AG08395 (cell line): ENCODE measurements at places on chromosomes 12 and 14.

GRCh38 chr14:36820901-36821300 is 159.2 kb downstream of the PAX9 start:
- DNase-seq, result no peak

GRCh38 chr12:109752117-109753053 is 38.8 kb downstream of the FAM222A start:
- no peak for DNase-seq

DNA sequence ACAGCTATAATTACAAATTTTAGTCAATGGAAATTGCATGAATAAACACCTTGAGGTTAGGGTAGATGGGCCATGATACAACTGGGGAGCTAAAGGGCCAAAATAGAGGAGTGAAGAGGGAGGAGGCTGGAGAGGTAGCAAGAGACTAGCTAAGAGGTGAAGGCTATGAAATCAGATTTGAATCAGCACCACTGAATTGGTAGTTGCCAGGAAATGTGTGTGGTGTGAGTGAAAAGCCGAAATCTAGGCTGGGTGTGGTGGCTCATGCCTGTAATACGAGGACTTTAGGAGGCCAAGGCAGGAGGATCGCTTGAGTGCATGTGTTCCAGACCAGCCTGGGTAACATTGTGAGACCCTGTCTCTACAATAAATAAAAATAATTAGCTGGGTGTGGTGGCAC is 22.7 kb downstream of the YY1 start:
- no peak for DNase-seq

DNA sequence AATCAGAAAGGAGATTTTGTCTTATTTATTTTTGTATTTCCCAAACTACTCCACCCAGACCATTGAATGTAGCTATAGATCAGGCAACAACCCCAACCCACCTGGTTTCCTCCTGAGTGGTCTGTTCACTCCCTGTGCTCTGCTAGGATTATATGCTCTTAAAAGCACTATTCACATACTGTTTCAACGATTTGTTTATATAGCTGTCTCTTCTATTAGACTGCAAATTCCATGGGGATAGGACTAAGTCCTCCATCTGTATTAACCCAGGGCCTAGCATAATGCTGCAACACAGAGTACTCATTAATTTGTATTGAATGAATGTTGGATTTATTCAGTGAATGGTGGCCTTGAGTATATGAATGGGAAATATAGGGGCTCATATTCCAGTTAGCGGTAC is 307.6 kb downstream of the RAD51B start:
- no peak for DNase-seq

- DNase-seq, result no peak
These were observed 18.7 kb downstream of the NOS1 start for GRCh38 chr12:117342682-117343081.

- peak; percentile 85 for DNase-seq
These were observed 74.0 kb upstream of the MDM1 start for GRCh38 chr12:68406134-68406576.

DNA sequence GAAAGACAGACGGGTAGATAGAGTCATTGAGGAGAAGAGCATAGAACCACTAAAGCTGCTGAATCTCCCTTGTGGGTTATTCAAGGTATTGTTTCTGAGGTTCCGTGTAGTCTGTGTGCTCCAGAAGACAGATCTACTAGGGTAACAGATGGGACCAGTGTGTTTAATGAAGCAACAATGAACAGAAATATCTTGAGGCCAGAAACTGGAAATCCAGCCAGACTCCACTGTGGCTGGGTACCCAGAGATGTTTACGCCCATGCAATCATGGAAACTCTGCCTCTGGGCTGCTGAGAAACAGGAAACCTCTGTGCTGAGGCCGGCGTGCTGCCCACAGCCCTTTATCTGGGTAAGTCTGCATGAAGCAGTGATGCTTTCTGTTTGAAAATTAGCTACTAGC is 8.3 kb downstream of the PROX2 start:
- peak; percentile 85 for DNase-seq

DNA sequence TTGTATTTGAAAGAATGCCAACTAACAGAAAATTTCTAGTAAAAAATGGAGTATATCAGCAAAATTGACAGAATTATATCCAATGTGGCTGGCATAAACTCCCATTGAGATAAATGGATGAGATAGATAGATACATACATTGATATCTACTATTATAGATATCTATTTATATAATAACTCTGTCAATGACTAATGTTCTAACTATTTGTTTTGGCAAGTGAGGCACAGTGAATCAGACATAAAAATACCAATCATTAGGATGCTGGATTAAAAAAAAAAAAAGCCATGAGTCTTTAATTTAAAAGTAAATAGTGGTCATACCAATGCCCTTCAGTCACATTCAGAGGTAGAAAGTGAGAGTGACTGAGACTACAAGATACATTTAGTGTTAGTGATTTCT is 33.7 kb upstream of the GLIPR1 start:
- peak; percentile 70 for DNase-seq

GRCh38 chr14:30267141-30267540 is 291.8 kb upstream of the G2E3 start:
- peak; percentile 9 for DNase-seq

DNA sequence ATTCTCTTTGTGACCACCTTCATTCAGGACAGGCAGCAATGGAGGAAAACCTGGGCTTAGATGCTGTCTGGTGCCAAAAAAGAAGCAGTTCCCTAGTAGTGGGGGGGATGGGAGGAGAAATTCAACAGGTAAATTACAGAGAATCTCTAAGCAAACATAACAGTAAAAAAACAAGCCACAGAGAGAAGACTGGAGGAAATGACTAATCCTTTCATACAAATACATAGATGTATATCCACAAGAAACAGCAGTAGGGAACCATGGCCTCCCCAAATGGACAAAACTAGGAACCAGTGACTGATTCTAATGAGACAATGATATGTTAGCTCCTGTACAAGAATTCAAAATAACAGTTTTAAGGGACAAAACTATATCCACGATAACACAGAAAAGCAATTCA is 513.0 kb downstream of the NAV3 start:
- no peak for DNase-seq

- DNase-seq, result no peak
These were observed 276.6 kb upstream of the NAV3 start for GRCh38 chr12:77553976-77554619.

DNA sequence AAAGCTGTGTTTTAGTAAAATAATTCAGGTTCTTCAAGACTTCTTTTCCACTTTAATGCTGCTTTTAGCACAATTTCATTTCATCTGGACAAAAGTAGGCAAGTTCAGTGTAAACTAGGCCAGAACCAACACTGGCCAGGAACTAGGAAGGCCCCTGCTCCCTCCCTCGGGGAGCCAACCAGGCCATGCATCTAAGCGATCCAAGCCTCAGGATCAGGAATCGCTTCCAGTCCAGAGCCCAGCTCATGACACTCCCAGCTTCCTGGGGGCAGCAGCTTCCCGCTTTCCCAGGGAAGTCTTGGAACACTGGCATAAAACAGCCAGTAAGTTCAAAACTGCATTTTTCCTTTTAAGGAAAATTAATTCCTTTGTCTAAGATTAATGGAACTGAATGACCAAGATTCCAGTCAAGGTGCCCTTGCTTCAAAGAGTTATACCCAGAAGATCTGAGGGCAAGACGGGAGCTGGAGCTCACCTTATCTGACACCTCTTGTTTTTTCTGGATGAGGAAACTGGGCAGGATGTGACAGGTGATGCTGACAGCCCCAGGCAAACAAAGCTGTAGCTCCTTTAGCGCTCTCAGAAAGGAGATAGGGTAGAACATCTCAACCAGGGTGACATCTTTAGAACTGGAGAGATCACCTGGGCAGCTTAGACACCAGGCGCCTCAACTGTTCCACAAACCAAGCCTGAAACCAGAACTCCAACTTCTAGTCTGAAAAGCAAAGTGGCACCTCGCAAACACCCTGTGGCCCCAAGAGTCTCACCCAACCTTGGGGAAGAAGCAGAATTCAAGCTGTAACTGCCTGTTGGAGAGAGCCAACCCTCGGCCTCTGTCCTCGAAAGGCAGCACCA is 61.4 kb upstream of the PNMA1 start:
- no peak for DNase-seq

DNA sequence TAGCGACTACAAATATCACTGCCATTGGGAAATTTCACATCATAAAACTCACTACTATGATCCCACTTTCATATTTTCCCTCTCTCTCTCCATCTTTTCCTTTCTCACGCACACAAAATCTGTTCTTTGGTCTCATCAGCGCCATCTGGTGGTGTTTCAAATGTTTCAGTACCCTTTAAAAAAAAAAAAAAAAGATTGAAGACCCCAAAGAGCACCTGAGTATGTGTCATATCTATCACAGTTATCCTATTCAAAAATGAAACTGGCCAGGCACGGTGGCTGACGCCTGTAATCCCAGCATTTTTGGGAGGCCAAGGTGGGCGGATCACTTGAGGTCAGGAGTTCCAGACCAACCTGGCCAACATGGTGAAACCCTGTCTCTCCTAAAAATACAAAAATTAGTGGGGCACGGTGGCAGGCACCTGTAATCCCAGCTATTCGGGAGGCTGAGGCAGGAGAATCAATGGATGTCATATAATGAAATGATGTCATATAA is 72.4 kb downstream of the TTC9 start:
- peak; percentile 56 for DNase-seq

GRCh38 chr12:32470936-32471470 is 71.6 kb downstream of the FGD4 start:
- DNase-seq, result no peak

DNA sequence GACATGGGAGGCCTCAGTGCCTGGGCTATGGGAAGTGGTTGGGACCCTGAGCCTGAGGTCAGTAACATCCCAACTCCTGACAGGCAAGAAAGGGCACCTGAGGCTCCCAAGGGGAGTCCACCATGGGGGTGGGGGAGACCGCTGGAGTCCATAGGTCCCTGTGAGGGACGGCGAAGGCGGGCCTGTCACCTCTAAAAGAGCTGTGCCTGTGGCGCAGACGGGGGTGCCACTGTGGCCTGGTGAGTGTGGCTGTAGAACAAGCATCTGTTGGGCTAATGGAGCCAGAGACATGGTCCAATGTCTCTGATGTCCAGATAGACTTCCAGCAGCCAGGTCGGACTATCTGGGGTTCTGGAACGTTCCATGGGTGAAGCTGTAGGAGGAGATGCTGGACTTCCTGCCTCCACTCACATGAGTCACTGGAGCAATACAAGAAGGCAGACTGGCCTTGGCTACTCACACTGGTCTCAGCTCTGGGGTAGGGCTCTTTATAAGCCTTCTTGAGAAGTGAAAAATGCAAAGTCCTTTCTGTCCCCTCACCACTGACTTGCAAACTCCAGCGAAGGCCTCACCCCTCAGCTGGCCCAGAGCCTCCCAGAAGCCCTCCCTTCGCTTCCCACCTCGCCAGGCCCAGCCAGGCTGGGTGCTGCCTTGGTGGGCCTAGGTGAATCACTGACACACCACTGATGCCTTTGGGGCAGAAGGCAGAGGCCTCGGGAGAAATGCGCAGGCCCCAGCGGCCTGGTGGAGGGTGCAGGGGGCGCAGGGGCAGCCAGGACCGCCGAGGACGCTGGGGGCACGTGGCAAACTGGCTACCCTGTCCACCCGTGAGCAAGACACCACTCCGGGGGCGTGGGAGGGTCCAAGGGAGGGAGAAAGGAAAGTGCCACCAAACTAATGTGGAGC is 1.1 kb upstream of the TRAF3 start:
- DNase-seq, result peak; percentile 75

DNA sequence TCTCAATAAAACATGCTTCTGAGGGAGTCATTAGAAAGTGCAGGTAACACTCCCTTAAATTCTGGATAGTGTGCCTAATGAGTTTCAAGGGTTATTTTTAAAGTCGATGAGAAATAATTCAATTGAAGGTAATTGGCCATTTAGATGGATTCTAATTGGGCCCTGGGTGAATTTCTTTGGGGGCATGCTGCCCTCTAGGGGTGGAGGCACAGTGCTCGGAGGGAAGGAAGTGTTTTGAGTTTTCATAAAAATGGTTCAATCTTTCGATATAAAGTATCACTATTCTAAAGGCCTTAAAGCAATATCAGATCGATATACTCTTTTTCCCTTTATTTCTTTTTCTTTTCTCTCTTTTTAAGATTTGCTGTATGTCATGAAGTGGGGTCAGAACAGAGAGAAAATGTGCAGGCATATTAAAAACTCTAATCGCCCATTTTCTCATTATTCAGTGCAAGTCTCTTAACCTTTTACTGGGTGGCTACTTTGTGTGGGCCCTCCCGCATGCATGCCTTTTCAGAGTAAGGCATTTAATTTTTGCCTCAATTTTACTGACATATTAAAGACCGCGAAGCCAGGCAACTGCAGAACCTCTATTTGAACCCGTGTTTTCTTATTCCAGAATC is 25.5 kb downstream of the NKX2-8 start:
- peak; percentile 73 for DNase-seq

- DNase-seq, result peak; percentile 27
These were observed 3.2 kb upstream of the CLEC9A start for GRCh38 chr12:10027311-10027710.

DNA sequence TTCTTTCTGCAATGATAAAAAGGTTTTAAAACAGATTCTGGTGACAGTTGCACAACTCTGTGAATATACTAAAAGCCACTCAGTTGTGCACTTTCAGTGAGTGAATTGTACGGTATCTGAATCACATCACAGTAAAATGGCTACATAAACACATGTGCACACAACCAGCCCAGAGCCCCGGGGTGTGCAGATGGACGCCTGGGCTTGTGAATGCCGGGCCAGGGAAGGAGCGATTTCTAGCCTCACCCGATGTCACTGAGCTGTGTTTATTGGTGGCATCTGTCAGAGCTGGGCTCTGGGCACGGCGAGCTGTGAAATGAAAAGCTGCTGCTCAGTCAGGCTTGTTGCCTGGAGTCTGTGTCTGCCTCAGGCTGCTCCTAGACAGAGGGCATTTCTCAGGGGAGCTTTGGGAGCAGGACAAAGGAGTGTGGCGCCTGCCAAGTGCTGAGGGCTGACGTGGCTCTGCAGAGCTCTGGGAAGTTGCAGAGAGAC is 25.9 kb downstream of the RHOF start:
- peak; percentile 86 for DNase-seq

- DNase-seq, result peak; percentile 2
These were observed 184.3 kb downstream of the CCDC91 start for GRCh38 chr12:28374556-28374955.

DNA sequence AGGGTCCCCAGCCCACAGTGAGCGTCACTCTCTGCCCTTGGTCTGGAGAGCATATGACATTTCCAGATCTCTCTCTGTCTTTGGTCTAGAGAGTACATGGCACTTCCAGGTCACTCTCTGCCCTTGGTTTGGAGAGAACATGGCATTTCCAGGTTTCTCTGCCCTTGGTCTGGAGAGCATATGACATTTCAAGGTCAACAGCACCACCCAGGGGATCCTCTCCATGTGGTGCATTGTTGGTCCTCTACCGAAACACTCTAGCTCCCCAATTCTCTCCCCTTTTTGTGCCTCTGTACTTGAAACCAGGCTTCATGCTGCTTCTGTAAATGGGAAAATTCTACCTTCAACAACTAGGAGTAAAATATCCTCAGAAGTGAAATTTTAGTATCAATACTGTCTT is 399.4 kb downstream of the NELL2 start:
- DNase-seq, result no peak

GRCh38 chr14:100658181-100658886 is 68.4 kb upstream of the DLK1 start:
- DNase-seq, result no peak
